ENCODE measurements at places on chromosomes 12 and 14. TPM values are rescaled to one million over a fixed set of nuclear protein-coding genes. Genes with fewer than 3 reads are reported as not detected.

TDRD9 gene
- 2.0 TPM for polyA plus RNA-seq

SLC6A13 gene
- polyA plus RNA-seq, result 0.03 TPM

OASL gene
- 1.5 TPM for polyA plus RNA-seq

KCNJ8 gene
- 11.5 TPM for polyA plus RNA-seq

CLEC2B gene
- polyA plus RNA-seq, result 21.9 TPM

PCED1B gene
- polyA plus RNA-seq, result 0.79 TPM

PAPOLA gene
- 45.3 TPM for polyA plus RNA-seq

GPR68 gene
- 0.22 TPM for polyA plus RNA-seq

KERA gene
- not detected for polyA plus RNA-seq

SERPINA12 gene
- not detected for polyA plus RNA-seq

TAMALIN gene
- polyA plus RNA-seq, result 68.3 TPM

SLC6A15 gene
- not detected for polyA plus RNA-seq

KRT86 gene
- polyA plus RNA-seq, result not detected

CD4 gene
- 11.2 TPM for polyA plus RNA-seq

NANOG gene
- polyA plus RNA-seq, result not detected
